Fibroblast of villous mesenchyme (primary cell): ENCODE measurements at places on chromosomes 12 and 14. TPM values are rescaled to one million over a fixed set of nuclear protein-coding genes. Genes with fewer than 3 reads are reported as not detected.

MYH7 gene
- not detected in 2 replicates for total RNA-seq

KLHL33 gene
- under 0.01 and 0.43 TPM in 2 replicates for total RNA-seq

C14orf39 gene
- under 0.01 TPM in 1 of 2 replicates, not detected in the other for total RNA-seq

- no peak for DNase-seq
Measured at GRCh38 chr12:114302117-114302516, 103.8 kb downstream of the TBX5 start.

DNA sequence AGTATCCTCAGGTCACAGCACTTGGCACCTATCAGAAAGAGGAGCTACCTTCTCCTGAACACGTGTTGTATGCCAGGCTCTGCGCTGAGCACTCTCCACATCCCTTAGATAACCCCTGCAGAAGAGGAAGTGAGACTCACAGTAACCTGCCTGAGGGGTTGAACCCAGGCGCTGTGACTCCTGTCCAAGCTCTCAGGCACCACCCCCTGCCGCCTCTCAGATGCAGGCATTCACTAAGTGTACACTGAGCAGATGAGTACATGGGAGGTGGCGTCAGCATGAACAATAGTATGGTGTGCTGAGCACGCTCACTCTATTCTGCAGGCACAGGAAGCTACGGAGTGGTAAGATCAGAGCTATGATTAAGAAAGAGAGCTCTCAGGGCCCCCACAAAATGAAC is 21.0 kb upstream of the RIC8B start:
- no peak for DNase-seq

STYX gene
- 22.9 and 26.3 TPM in 2 replicates for total RNA-seq

DNA sequence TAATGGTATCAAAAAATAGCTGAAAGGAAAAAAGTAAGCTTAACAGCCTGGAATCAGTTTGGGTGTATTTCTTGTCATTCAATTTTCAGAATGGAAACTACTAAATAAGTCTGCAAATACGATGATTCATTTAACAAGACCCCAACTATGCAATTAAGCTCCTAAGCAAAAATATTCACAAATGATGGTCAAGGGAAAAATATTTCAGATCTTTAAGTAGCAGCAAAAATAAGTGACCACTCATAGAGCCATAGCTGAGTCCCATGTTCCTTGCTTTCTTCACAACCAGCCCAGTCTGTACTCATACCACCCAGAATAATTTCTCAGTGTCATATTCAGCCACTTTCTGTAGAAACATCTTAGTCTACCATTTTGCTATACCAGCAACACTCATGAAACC is 185.4 kb downstream of the PPM1H start:
- no peak for DNase-seq

TMEM229B gene
- total RNA-seq = 0.43 and 0.64 TPM in 2 replicates

POC1B gene
- 13.5 and 35.0 TPM in 2 replicates for total RNA-seq

DNA sequence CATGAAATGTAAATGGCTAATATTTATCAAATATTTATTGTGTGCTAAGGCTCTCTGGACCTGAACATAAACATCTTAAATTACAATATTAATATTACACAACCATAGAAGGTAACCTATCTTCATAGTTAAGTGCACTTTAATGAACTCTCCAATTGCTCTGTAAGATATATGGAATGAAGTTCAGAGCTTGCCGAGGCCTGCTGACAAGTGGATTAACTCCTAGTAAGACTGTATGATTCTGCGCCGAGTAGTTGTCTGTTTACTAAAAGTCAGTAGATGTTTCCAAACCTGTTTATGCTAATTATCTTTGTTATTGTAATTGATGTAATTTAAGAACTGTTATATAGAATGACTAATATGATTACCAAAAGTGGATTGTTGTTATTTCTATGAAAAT is 77.2 kb downstream of the PTPRR start:
- DNase-seq = no peak

DNA sequence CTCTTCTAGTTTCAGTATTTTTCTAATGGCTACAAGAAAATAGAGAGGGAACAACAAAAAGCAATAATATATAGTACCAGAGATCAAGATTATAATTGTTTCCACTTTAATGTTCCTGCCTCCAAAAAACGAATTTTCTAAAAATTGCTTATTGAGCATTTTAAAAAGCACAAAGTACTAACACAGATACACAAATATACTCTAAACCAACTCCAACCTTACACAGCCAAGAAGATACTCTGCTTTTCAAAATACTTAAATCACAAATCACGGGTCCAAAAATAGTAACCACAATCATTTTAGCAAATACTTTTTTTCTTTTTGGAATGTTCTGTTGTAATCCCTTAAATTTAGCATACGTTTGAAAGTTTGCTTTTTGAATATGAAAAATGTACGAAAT is 2.0 kb downstream of the YAF2 start:
- DNase-seq = no peak

DNA sequence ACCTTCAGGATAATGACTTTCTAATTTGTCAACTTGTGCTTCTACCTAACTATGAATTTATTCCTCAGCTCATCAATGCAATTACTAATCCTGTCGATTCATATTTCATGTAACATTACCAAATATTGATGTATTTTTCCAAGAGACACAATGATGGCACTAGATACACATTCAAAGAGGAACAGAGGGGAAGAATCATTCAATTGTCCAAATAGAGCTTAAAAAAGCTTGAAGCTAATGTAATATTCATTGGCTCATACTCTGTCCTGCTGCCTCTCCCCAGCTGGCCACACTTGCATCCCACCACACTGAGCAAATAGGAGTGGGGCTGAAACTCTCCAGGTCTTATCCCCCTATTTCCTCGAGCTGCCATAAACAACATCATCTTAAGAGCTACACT is 9.3 kb downstream of the TESPA1 start:
- DNase-seq = no peak

GRCh38 chr14:72907886-72908285 is 14.0 kb upstream of the DPF3 start:
- DNase-seq = peak; percentile 51
